ENCODE measurements at places on chromosomes 16 and 17.

DNA sequence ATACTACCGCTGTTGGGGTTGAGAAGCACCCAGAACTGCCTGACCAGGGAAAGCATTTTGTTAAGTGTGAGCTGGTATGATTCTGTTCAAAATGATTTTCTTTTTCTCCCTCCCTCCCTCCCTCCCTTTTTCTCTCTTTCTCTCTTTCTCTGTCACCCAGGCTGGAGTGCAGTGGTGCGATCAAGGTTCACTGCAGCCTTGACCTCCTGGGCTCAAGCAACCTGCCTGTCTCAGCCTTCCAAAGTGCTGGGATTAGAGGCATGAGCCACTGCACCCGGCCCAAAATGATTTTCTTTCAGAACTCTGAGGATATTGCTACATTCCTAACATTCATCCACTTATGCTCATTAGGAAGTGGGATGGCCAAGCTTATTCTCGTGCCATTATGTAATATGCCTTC is 41.3 kb downstream of the SLC47A1 start:
- DNase-seq: no peak

- no peak for DNase-seq
Observed at GRCh38 chr16:89599451-89599858, 14.0 kb upstream of the DPEP1 start.

DNA sequence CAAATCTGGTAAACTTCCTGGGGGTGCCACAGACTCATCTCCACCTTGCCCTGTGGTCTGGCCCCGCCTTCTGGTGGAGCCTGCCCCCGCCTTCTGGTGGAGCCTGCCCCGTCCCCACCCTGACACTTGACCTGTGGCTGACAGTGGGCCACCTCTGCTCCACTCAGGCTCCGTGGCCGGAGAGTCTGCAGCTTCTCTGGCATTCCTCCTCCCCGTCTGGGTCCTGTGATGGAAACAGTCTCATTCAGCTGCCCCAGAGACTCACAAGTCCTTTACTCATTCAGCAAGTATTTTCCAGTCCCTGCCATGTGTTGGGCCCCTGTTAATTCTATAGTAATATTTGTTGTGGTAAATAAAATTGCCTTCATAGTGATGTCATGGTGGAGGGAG is 21.0 kb upstream of the G6PC1 start:
- DNase-seq: no peak

DNA sequence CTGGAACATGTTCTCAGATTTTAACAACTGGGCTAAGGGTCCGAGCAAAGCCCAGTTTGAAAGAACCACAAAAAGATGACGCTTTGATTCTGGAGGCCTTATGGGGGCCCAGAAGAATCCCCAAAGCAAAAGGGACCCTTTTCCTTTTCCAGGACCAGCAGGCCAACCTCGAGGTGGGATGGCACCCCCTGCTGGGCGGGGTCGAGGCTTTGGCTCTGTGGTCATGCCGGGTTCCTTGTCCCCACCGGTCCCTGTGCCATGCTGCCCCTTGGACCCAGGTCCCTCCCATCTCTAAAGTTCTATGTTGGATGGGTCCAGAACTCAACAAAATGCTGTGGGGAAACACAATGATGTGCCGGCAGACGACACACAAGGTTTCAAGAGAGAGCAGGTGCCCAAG is 30.9 kb downstream of the TMEM204 start:
- DNase-seq: no peak
